ENCODE measurements at places on chromosomes 16 and 17. TPM values are rescaled to one million over a fixed set of nuclear protein-coding genes. Genes with fewer than 3 reads are reported as not detected.
A peak's percentile ranks its signal among the peaks of the same experiment; 100 is the strongest.

DNA sequence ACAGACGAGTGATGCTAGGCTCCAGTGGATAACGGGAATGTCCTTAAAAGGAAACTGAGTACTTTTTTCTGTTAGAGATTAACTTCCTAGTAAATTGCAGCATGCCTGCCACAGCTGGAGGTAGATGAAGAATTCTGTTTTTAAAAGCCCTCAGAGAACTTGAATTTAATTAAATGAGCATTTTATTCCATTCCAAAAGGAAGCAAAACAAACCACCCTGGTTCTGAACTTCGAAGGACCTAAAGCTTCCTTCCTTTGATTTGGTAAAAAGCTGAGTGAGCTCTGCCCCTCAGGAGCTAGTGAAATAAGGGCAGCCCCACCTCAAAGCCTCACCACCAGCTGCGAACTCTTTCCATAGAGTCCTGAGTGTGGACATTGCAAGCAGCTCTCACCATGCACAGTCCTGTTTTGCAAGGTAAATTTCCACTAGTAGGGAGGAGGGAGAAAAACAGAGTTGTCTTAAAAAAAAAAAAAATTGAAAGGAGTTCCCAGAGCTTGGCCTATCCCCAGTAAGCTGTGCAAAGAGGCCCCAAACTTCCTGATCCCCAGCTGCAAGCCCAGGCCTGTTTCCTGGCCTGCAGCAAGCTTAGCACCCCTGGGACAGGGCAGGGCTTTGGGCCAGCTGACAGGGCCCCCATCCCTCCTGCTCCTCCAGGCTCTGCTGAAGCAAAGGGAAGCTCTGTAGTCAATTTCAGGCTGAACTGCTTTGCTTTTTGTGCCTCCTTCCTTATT is 11.2 kb downstream of the CHD9NB start:
- H3K36me3 ChIP-seq: no peaks in the 10 kb centered on the region
- H3K4me1 ChIP-seq: no peaks in the 10 kb centered on the region
- H3K27ac ChIP-seq: no peak overlapping the region

DNA sequence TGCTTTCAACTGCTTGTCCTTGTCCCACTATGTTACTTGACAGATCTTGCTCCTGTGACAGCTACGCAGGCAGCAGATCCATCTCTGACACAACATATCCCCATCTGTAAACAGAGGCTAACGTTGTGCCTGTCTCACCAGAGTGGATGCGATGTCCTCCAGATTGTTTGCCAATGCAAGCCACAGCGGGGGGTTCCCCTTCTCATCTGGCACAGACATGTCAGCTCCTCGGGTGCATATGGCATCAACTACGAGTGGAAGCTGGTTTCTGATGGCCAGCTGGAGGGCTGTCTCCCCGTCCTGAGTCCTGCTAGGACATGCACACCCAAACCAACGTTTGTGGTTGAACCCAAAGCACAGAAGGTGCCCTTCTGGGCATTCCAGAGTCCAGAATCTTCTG is 39.0 kb downstream of the CYB5D2 start:
- H3K4me3 ChIP-seq: no peak overlapping the region
- peaks cover 56% of the 10 kb centered on the region for H3K36me3 ChIP-seq
- H3K27me3 ChIP-seq: no peaks in the 10 kb centered on the region
- peaks cover 14% of the 10 kb centered on the region for H3K4me1 ChIP-seq

Gene SDK2
- total RNA-seq: 0.27 TPM

GRCh38 chr17:72775919-72776318 is 316.6 kb downstream of the SLC39A11 start:
- H3K4me3 ChIP-seq: no peak overlapping the region
- peaks cover 9% of the 10 kb centered on the region for H3K36me3 ChIP-seq
- no peak overlapping the region for H3K27ac ChIP-seq
- DNase-seq: no peak
- H3K4me1 ChIP-seq: no peaks in the 10 kb centered on the region

Gene CD300E
- not detected for total RNA-seq

DNA sequence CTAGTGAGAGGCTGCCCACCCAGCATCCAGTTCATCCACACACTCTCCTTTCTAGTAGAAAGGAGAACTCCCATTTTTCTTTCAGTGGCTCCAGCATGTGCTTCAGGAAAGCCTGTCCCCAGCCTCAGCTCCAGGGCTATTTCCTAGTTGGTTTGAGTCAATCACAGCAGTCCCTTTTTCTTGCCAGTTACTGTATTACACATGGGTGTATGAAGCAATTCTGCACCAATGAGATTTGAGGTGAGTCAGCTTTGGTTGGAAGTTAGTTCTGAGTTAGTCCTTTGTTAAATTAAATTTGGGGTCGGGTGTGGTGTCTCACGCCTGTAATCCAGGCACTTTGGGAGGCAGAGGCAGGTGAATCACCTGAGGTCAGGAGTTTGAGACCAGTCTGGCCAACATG is 24.8 kb downstream of the RAD51D start:
- no peaks in the 10 kb centered on the region for H3K27me3 ChIP-seq
- peaks cover 11% of the 10 kb centered on the region for H3K4me1 ChIP-seq
- H3K27ac ChIP-seq: no peak overlapping the region
- peaks cover 9% of the 10 kb centered on the region for H3K36me3 ChIP-seq

Gene ARHGAP27
- 43.5 TPM for total RNA-seq

- DNase-seq: no peak
- H3K4me3 ChIP-seq: no peak overlapping the region
- H3K36me3 ChIP-seq: no peaks in the 10 kb centered on the region
- H3K27me3 ChIP-seq: peaks cover 2% of the 10 kb centered on the region
- no peaks in the 10 kb centered on the region for H3K4me1 ChIP-seq
- H3K27ac ChIP-seq: no peak overlapping the region
Observed at GRCh38 chr16:51184702-51185433, 33.8 kb upstream of the SALL1 start.

GRCh38 chr16:49970797-49971431 is 54.1 kb upstream of the CNEP1R1 start:
- H3K4me3 ChIP-seq: no peak overlapping the region
- peaks cover 15% of the 10 kb centered on the region for H3K27me3 ChIP-seq
- no peaks in the 10 kb centered on the region for H3K4me1 ChIP-seq
- no peaks in the 10 kb centered on the region for H3K36me3 ChIP-seq
- H3K27ac ChIP-seq: no peak overlapping the region
- no peak for DNase-seq

Gene TBC1D3D
- 6.6 TPM for total RNA-seq

- H3K4me1 ChIP-seq: peaks cover 3% of the 10 kb centered on the region
- H3K36me3 ChIP-seq: no peaks in the 10 kb centered on the region
- peaks cover 30% of the 10 kb centered on the region for H3K27me3 ChIP-seq
Observed at GRCh38 chr17:79095345-79096055, 20.9 kb downstream of the ENGASE start.

- H3K4me3 ChIP-seq: no peak overlapping the region
- no peak for DNase-seq
- H3K27ac ChIP-seq: no peak overlapping the region
- no peaks in the 10 kb centered on the region for H3K4me1 ChIP-seq
- H3K36me3 ChIP-seq: no peaks in the 10 kb centered on the region
- H3K27me3 ChIP-seq: no peaks in the 10 kb centered on the region
Observed at GRCh38 chr17:1960545-1960912, 64.6 kb downstream of the RTN4RL1 start.

GRCh38 chr17:326010-326621 is 26.5 kb downstream of the RPH3AL start:
- H3K27ac ChIP-seq: no peak overlapping the region
- H3K4me1 ChIP-seq: no peaks in the 10 kb centered on the region
- H3K4me3 ChIP-seq: no peak overlapping the region
- no peak for DNase-seq
- peaks cover 2% of the 10 kb centered on the region for H3K36me3 ChIP-seq

DNA sequence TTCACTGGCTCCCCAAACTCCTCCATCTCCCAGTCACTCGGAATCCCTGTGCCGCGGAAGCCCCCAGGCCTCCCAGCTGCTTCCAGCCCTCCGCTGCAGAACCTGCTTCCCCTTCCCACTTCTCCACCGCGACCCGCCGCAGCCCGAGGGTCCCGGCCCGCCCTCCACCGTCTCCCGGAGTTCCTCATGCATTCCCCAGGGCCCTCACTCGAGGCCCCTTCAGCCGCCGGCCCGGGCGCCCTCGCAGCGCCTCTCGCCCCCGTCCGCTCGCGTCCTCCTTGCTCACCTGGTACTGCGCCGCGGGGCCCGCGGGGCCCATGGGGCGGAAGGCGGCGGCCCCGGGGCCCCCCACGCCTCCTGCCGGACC is 329 bp downstream of the SMARCD2 start:
- DNase-seq: no peak
- H3K27me3 ChIP-seq: no peaks in the 10 kb centered on the region
- peaks cover 12% of the 10 kb centered on the region for H3K36me3 ChIP-seq
- H3K27ac ChIP-seq: peak overlapping the region; percentile 97
- H3K4me1 ChIP-seq: peaks cover 34% of the 10 kb centered on the region

- DNase-seq: no peak
- H3K27ac ChIP-seq: no peak overlapping the region
- no peak overlapping the region for H3K4me3 ChIP-seq
- no peaks in the 10 kb centered on the region for H3K4me1 ChIP-seq
- no peaks in the 10 kb centered on the region for H3K27me3 ChIP-seq
- no peaks in the 10 kb centered on the region for H3K36me3 ChIP-seq
Observed at GRCh38 chr16:61829631-61830030, 206.6 kb downstream of the CDH8 start.

Gene CHST5
- total RNA-seq: 0.41 TPM

DNA sequence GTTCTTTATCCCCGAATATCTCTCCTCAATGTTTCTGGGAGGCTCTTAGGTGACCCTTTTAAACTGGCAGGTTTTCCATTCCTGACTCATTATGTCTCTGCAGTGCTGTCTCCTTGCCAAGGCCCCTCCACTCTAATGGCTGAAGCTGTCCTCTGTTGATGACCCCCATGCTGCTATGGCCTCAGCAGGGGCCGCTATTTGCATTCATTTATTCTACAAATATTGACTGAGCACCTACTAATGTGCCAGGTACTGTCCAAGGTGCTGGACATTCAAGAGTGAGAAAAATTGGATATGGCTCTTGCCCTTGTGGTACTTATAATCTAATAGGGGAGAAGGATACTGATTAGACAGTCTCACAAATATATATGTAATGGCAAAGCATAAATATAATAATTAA is 55.4 kb downstream of the GP2 start:
- no peak overlapping the region for H3K4me3 ChIP-seq
- no peaks in the 10 kb centered on the region for H3K36me3 ChIP-seq
- no peaks in the 10 kb centered on the region for H3K27me3 ChIP-seq
- no peak for DNase-seq
- H3K27ac ChIP-seq: no peak overlapping the region
- no peaks in the 10 kb centered on the region for H3K4me1 ChIP-seq

GRCh38 chr17:76032073-76032779 is 5.1 kb upstream of the EVPL start:
- H3K27me3 ChIP-seq: no peaks in the 10 kb centered on the region
- no peak overlapping the region for H3K4me3 ChIP-seq
- no peaks in the 10 kb centered on the region for H3K36me3 ChIP-seq
- no peak for DNase-seq

Gene TEKT1
- not detected for total RNA-seq

Gene SHISA9
- total RNA-seq: 0.02 TPM

GRCh38 chr16:22213801-22214200 is 7.7 kb downstream of the EEF2K start:
- H3K36me3 ChIP-seq: peaks cover 38% of the 10 kb centered on the region
- no peak overlapping the region for H3K27ac ChIP-seq
- no peaks in the 10 kb centered on the region for H3K27me3 ChIP-seq
- peaks cover 26% of the 10 kb centered on the region for H3K4me1 ChIP-seq

GRCh38 chr16:51035110-51035498 is 116.0 kb downstream of the SALL1 start:
- H3K4me3 ChIP-seq: no peak overlapping the region
- DNase-seq: no peak
- H3K36me3 ChIP-seq: no peaks in the 10 kb centered on the region

DNA sequence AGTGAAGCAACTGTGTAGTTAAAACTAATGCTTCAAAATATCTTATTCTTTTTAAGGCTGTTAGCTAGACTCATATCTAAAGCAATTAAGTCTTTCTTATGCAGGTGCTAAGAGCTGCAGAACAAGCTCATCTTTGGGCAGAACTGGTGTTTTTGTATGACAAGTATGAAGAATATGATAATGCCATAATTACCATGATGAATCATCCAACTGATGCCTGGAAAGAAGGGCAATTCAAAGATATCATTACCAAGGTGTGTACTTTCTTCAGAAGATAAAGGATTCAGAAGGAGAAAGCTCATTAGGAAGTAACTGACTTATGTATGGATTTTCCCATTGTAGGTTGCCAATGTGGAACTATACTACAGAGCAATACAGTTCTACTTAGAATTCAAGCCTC is 23.9 kb downstream of the PTRH2 start:
- no peak for DNase-seq
- no peak overlapping the region for H3K4me3 ChIP-seq
- H3K27me3 ChIP-seq: no peaks in the 10 kb centered on the region

DNA sequence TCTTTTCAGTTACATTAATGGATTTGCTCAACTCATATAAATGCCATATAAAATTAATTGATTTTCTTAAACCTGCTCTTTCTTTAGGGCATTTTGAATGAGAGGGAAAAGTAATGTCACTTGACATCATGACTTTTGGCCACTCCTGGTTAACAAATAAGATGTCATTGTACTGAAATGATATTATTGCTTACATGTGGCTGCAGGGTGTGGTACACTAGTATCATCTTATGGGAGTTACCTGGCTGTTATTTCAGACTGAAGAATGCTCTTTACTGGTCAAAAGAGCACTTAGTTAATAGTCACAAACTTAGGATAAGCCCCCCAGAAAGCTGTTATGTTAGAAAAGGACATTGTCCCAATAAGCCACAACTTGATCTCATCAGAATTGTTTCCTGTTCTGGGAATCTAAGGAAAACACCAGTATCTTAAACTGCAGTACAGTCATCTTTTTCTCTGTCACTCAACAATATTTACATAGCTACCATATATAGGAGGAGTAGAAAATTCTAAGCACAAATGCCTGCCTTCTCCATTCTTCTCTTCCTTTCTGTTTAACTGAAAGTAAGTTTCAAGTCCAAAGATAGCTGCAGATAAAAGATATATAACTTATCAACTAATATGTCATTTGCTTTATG is 53.9 kb upstream of the MRC2 start:
- no peak for DNase-seq
- H3K27me3 ChIP-seq: no peaks in the 10 kb centered on the region
- peaks cover 32% of the 10 kb centered on the region for H3K36me3 ChIP-seq
- peaks cover 11% of the 10 kb centered on the region for H3K4me1 ChIP-seq
- H3K4me3 ChIP-seq: no peak overlapping the region

DNA sequence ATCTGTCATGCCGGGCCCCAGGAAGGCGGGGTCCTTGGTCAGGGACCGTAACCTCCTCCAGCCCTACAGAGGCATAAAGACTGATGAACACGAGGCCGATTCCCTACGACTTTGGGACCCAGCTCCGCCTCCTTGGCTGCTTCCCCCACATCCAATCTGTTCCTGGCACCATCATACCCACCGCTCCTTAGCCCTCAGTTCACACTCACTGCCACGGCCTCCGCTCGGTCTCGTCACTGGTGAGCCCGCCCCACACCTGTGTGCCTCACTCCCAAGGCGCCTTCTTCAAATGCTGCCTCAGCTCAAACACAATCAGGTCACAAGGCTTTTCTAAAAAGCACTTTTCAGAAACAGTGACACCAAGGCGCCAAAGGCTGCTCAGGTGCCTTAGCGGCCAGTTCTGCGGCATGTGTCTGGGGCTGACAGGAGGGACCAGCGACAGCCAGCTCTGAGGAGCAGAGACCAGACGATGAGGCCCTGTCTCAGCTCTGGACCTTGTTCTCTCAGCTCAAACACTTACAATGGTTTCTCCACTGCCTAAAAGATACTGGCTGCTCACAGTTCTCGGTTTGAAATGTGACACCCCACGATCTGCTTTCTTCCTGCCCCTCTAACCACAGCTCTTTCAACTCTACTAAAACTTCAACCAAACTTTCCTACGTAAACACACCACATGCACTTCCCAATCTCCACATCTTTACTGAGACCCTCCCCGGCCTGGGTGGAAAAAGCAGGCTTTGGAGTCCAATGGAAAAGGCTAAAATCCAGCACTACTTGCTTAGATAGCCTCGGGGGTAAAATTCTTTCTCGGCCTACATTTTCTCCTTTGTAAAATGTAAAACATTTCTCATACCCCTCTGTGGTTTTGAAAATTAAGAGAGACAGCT is 33.2 kb downstream of the CYB5D2 start:
- peak; percentile 66 for DNase-seq
- peaks cover 73% of the 10 kb centered on the region for H3K36me3 ChIP-seq
- no peaks in the 10 kb centered on the region for H3K27me3 ChIP-seq

Gene ZFP3
- 2.8 TPM for total RNA-seq

All from activated CD4-positive, alpha-beta T cell treated with anti-CD3 and anti-CD28 coated beads for 36 hours (primary cell).